ENCODE measurements at places on chromosomes 6 and 20.

DNA sequence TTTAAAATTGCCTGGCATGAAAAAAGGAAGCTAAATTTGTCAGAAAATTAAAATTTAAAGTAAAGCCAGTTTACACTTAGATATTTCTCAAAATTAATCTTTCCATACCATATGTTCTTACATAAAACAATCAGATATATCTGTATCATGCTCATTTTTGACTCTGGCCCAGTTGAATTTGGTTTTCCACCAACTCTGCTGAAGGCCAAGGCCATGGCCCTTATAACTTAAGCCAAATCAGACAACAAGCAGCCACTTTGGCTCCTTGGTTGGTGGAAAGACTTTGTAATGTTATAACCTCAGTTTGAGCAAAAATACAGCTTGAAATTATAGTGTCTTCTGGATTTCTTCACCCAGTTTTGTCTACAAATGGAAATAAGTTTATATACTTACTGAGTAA lies 97.3 kb downstream of the CENPW start:
- DNase-seq: no peak

DNA sequence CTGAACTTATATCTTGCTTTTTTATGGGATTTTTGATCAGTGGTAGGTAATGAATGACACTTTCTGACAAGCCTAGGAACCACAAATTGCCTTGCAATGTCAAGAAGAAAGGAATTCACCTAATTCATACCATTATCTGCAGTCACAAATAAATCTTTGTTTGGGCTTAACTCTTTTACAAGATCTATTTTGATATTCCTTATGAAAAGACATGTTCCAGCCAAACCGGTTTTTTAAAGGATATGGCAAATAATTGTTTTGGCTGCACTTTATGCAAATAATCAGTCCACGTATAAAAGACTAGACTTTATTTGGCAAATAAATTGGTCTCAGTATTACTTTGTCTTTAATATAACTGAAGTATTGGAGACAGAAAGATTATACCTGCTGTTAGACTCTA lies 771.7 kb upstream of the ADGRB3 start:
- no peak for DNase-seq

GRCh38 chr6:14732844-14733757 lies 512.8 kb upstream of the JARID2 start:
- DNase-seq: peak; percentile 70

GRCh38 chr6:81812401-81812800 lies 59.9 kb upstream of the TENT5A start:
- no peak for DNase-seq

GRCh38 chr20:51418137-51418529 lies 124.4 kb downstream of the NFATC2 start:
- no peak for DNase-seq

DNA sequence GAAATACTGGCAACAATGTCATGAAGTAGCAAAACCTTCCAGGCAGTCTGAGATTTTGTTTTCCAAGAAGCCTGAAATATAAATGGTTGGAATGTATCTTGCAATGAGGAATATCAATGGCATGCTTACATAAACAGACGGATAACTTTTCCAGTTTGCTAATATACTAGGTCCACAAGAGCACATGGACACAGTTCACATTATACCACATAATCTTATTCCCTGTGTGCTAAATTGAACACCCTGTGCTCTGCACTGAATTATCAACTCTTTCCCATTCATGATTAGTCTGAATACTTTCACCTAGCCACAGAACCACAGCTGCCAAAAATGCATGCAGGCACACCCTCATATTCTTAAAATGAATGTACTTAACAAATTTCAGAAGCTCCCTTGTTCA lies 274.3 kb downstream of the COL12A1 start:
- no peak for DNase-seq

DNA sequence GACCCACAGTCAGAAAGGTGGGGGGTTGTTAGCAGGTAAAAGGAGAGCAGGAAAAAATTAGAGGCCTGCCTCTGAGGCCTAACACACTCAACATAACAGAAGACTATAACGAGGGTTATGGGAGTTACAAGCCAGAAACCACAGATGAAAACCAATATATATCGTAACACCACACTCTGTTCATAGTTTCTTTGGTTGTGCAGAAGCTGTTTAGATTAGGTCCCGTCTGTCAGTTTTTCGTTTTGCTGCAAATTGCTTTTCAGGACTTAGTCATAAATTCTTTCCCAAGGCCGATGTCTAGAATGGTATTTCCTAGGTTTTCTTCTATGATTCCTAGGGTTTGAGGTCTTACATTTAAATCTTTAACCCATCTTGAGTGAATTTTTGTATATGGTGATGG lies 3.7 kb upstream of the MAP3K5 start:
- DNase-seq: no peak

DNA sequence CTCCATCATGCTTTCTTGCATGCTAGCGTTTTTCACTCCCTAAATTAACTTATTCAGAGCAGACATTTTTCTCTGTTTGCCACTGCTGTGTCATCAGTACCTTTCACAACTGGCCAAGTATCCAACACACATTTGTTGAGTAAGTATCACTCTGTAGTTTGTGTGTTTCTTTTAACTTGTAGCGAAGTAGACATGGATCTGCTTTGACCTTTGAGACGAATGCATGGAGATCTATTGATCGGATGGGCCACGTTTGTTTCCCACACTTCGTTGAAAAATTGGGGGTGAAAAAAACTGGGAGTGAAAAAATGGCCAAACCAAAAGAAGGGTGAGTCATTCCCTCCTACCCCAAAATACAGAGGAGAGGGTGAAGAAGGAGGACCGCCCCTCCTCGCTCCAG lies 12.9 kb upstream of the SLC9A8 start:
- no peak for DNase-seq

Measured in stimulated activated naive CD4-positive, alpha-beta T cell treated with Interleukin-2 at 50 U/mL for 16 hours (primary cell).